Activated gamma-delta T cell treated with anti-CD3 and anti-CD28 coated beads, Interleukin-2, amount 50 U/mL, for 16 hours (primary cell): ENCODE measurements at places on chromosomes 7 and 10.

DNA sequence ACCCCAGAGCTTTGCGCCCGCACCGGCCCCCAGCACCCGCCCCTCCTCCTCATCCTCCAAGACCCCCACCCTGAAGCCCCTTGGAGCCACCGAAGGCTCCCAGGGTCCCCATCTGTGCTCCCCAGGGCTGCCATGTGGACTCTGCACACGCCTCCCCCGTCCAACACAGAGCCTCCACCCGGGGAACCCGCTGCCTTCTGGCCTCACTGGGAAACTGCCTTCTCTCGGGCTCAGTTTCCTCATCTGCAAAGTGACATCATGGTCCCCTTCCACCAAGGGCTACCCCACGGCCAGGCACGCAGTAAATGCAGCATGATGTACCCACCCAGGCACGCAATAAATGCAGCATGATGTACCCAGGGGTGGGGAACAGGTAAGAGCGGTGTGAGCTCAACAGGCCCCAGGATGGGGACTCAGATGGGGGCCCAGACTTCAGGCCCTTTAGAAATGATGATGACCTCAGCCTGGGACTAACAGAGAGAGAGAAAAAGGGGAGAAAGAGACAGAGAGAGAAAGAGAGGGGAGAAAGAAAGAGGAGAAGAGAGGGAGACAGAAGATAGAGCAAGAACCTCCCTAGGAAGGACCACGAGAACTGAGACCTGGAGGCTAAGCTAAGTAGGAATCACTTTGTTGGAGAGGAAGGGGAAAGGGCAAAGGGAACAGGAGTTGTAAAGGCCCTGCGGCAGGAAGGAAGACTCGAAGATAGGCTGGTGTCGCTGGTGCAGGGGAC lies 2.5 kb upstream of the MICALL2 start:
- DNase-seq = no peak

DNA sequence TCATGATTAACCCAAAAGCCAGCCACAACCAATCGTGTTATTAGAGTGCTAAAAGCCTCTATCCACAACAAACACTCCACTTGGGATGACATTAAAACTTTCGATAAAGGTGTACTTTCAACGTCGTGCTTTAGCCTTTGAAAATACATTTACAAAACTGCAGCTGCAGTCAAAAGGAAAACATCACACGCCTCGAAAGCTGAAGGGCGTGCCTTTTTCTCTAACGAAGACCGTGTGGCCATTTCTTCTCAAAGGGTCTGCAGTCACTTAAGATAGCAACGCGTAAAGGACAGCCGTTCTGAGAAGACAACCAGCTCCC lies 1.1 kb downstream of the ARHGAP12 start:
- no peak for DNase-seq

- peak; percentile 26 for DNase-seq
These were observed 43.7 kb downstream of the CH25H start for GRCh38 chr10:89163265-89163995.

GRCh38 chr10:72472306-72472705 lies 117.6 kb upstream of the DNAJB12 start:
- DNase-seq = no peak

- no peak for DNase-seq
These were observed 76.8 kb upstream of the FAM180A start for GRCh38 chr7:135825406-135825805.

DNA sequence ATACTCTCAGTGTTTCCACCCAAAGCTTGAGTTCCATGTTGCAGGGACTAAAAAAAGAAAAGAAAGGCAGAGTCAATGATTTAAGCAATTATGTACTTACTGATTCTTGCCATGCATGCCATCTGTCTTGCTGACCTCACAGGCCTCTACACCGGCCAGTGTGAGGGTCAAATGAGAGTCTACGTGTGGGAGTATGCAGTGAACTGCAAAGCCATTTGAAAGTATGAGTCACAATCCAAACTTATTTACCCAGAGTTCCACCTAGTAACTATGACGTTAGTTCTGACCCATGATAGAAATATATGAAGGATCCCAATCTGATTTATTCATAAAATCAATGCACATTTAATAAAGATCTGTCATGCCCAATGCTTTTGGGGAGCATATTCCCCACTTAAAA lies 26.5 kb downstream of the PDE1C start:
- DNase-seq = no peak

- no peak for DNase-seq
These were observed 797 bp upstream of the STMP1 start for GRCh38 chr7:135661311-135662122.
